ENCODE measurements at places on chromosomes 7 and 10. TPM values are rescaled to one million over a fixed set of nuclear protein-coding genes. Genes with fewer than 3 reads are reported as not detected.

PNLIPRP2 gene
- not detected for polyA plus RNA-seq

CDHR1 gene
- 0.46 TPM for polyA plus RNA-seq

PNLIPRP1 gene
- not detected for polyA plus RNA-seq

CCDC172 gene
- not detected for polyA plus RNA-seq

PRKAR2B gene
- polyA plus RNA-seq, result 86.2 TPM

PRPS1L1 gene
- 0.08 TPM for polyA plus RNA-seq

NEUROG3 gene
- polyA plus RNA-seq, result not detected

GPR15LG gene
- not detected for polyA plus RNA-seq

VPS26A gene
- 69.3 TPM for polyA plus RNA-seq

ADAMTS14 gene
- polyA plus RNA-seq, result 32.7 TPM

PLXDC2 gene
- not detected for polyA plus RNA-seq

SCIN gene
- polyA plus RNA-seq, result 10.9 TPM

IFIT1B gene
- polyA plus RNA-seq, result not detected

SPDYE2 gene
- polyA plus RNA-seq, result not detected

WDR91 gene
- 17.4 TPM for polyA plus RNA-seq

CALCR gene
- polyA plus RNA-seq, result 0.11 TPM

NPFFR1 gene
- not detected for polyA plus RNA-seq

JMJD1C gene
- polyA plus RNA-seq, result 32.3 TPM

ZPBP gene
- not detected for polyA plus RNA-seq

IMMP2L gene
- polyA plus RNA-seq, result 35.1 TPM

LRGUK gene
- polyA plus RNA-seq, result 0.07 TPM

EN2 gene
- polyA plus RNA-seq, result 0.07 TPM

COL17A1 gene
- polyA plus RNA-seq, result not detected

AKR1E2 gene
- 10.9 TPM for polyA plus RNA-seq

AHR gene
- polyA plus RNA-seq, result not detected

LRRD1 gene
- polyA plus RNA-seq, result not detected

FGFR2 gene
- polyA plus RNA-seq, result not detected

HYAL4 gene
- polyA plus RNA-seq, result not detected

ADCK2 gene
- 10.1 TPM for polyA plus RNA-seq

PFKFB3 gene
- polyA plus RNA-seq, result 10.4 TPM

AGAP9 gene
- 11.2 TPM for polyA plus RNA-seq

FAM241B gene
- 9.5 TPM for polyA plus RNA-seq

HPS1 gene
- polyA plus RNA-seq, result 34.4 TPM

OPN4 gene
- polyA plus RNA-seq, result not detected

GPR85 gene
- 4.0 TPM for polyA plus RNA-seq

Measured in K562 (cell line).